ENCODE measurements at places on chromosomes 12 and 14. TPM values are rescaled to one million over a fixed set of nuclear protein-coding genes. Genes with fewer than 3 reads are reported as not detected.

Gene BBOF1
- total RNA-seq: 3.1 TPM

Gene SOS2
- 50.3 TPM for total RNA-seq

Gene FAM90A1
- 0.11 TPM for total RNA-seq

Gene SERPINA9
- total RNA-seq: not detected

Gene STXBP6
- total RNA-seq: 28.3 TPM

Gene KRT72
- not detected for total RNA-seq

Gene LRRC43
- total RNA-seq: 0.59 TPM

Gene RFX4
- total RNA-seq: 0.08 TPM

- no peak for DNase-seq
Measured at GRCh38 chr12:94091624-94092023, 56.8 kb upstream of the PLXNC1 start.

DNA sequence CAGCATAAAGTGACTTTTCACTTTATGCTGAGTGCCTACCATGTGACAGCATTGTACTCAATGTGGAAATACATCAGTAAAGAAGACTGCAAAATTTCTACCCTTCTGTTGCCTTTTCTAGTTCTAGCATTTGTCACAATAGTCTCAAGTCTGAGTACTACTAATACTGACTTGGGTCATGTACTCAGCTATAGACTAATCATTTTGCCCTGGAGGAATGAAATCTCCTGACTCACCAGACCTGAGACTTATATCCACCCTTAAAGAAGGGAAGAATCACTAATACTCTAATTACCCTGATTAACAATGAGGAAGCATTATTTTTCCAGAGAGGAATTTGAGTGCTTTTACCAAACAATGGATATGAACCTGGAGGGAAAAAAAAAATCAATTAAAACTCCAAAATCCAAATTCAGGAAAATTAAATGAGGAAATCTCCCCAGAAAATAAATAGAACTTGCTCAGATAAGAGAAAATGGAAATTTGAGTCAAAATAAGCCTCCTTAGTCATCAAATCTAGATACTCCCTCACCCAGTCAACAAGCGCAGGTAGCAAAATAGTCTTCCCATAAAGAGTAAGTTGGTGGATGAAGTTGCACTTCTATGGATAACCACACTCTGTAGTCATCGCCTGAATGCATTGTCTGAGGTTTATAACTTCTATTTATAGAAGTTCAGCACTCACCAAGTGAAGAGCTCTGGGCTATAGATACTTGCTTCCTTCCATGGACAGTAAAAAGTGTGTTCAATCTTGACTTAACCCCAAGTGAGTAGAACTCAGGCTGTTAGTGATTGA is 386.6 kb downstream of the SYT1 start:
- DNase-seq: no peak

DNA sequence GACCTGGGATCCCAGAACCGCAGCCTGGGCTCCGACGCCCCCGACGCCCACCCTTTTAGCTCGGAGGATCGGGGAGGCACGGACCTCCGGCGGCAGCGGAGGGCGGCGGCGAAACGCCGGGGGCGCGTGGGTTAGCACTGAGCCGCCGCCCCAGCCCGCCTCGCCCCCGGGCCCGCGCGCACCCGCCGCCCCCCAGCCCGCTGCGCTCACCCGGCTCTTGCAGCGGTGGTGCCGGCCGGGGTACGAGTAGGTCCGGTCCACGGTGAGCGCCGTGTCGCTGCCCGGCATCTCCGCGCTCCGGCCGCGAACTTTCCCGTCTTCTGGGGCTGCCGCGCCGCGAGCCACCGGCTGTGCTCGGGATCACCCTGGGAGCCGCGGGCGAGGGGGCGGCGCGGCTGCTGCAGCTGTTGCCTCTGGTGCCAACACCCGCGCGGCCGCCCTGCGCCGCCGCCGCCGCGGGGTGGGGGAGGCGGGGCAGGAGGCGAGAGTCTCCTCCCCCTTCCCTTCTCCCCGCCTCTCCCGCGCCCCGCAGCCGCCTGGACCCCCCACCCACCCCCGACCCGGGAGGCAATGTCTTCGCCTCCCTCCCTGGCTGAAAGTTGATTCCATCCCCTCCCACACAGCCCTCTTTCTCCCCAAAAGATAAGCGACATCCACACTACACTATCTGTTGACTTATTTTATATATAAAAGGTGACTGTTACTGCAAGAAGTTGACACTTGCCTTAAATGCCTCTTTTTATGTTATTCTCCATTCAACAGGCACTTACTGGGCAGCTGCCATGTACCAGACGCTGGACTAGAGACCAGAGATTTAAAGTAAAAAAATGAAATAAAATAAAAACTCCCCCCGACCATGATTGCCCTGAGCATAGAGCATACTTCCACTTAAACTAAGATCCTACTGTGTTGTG is at the start of gene TMCC3:
TMCC3 (minus strand) TSS at position 415 of the 914 bp plus-strand sequence; CDS start at position 288, 127 bp downstream.
- DNase-seq: peak; percentile 75

DNA sequence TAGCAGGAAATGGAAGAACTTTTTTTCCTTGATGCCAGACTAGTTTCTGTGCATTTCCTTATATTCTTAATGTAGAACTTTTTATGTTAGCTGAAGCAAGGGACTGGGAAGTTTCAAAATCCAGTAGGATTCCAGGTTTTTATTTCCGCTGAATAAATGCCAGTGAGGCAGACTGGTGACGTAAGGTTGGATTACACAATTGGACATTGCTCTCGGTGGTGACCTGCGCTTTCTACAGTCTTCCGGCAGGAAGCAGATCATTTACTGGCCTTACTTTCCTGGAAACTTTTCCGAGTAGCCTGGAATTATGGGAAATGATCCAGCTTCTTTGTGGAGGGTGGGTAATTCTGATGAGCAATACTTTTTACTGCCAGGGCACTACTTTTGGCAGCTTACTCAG is 3.6 kb downstream of the IFT43 start:
- DNase-seq: no peak

DNA sequence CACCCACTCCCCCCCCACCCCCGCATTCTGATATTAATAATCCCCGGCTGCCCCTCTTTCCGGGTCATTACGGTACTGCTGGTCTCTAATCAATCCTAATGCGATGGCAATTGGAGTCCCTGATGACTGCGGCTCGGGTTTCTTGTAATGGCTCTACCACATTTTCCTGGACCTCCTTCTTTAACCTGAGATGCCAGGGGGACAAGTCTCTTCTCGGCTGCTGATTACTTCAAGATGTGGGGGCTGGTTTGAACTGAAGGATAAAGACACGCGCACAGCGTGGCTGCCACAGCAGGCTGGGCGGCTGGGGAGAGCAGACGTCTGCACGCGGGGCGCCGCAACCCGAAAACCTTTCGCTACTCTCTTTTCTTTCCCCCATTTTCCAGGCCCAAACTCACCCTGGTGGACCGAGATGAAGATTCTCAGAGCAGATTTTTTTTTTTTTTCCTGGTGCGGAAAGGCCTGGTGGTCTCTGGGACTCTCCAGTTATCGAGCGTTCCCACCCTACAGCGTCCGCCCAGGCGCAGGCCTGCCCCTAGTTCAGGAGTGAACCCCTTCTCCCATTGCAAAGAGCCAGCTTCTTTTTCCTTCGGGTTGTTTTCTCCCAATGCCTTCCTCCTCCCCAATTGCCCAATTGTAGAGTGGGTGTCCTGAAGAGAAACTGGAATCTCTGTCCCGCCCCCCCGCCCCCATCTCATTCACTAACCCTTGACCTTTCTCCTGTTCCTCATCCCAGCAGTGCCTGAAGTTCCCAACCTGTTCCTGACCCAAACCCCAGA is 6.0 kb upstream of the SIX1 start:
- no peak for DNase-seq

- DNase-seq: peak; percentile 28
Measured at GRCh38 chr12:124928912-124929530, 14.6 kb upstream of the UBC start.

DNA sequence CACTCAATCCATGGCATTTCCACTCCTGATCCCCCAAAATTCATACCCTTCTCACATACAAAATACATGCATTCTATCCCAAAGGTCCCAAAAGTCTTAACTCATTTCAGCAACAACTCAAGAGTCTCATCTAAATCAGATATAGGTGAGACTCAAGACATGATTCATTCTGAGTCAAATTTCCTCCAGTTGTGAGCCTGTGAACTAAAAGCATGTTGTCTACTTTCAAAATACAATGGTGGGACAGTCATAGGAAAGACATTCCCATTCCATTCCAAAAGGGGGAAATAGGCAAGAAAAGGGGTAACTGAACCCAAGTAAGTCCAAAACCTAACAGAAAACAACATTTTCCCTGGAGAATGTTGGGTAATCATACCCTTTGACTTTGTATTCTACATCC is 103.3 kb downstream of the C12orf75 start:
- no peak for DNase-seq

- DNase-seq: no peak
Measured at GRCh38 chr12:54439521-54440255, 20.6 kb upstream of the ITGA5 start.

DNA sequence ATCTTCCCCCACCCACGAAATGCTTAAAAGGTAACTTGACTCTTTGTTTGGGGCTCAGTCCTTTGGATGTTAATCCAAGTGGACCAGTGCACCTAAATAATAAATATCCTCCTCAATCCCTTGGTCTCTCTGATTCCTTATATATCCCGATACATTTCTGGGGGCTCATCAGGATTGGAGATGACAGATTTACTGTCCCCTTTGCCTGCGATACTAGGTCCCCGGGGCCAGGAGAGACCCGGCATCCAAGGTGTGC is 26.3 kb downstream of the KLRK1 start:
- DNase-seq: no peak

DNA sequence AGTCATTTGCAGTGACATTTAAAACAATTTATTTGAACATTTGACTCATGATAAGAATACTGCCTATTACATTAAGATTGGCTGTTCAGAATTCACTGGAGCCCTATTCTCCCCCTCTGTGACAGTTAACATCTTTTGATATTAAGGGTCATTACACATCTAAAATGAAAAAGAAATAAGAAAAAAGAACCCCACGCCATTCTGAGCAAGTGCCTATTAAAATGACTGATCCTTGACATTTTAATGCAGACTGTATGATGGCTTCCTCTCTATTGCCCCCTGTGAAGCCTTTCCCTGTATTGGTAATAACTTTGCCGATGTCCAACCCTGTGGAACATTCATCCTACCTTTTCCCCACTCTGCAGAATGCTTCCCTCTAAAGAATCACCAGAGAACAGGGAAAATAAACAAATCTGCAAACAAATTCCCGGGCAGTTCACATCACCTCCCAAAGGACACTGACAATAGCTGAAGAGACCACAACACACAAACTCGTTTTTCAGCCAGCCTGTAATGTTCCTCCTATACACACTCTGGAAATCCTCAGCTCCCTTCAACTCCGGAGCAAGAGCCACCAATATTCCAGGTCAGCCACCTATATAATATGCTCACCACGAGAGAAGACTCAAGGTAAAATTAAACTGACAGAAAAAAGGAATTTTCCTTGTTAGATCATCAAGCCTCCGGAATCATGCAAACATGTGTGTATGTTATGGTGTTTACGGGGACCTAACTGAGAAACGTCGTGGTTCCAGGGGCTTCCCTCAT is 2.1 kb downstream of the NIN start:
- no peak for DNase-seq

DNA sequence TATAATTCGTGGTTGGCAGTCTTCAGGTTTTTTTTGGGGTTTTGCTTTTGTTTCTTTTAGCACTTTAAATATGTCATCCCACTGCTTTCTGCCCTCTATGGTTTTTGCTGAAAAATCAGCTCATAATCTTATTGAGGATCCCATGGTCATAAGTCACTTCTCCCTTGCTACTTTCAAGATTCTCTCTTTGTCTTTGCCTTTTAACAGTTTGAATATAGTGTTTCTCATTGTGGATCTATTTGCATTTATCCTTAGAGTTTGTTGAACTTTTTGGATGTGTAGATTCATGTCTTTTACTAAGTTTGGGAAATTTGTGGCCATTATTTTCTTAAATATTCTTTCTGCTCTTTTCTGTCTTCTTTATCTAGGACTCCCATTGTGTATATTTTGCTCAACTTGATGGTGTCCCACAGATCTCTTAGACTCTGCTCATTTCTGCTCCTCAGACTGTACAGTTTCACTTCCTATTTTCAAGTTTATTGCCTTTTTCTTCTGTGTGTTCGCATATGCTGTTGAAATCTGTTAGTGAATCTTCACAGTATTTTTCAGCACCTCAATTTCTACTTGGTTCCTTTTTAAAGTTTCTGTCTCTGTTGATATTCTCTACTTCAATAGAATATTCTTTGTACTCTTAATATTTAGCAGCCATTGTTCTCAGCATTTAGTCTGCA is 70.8 kb downstream of the WNK1 start:
- no peak for DNase-seq

DNA sequence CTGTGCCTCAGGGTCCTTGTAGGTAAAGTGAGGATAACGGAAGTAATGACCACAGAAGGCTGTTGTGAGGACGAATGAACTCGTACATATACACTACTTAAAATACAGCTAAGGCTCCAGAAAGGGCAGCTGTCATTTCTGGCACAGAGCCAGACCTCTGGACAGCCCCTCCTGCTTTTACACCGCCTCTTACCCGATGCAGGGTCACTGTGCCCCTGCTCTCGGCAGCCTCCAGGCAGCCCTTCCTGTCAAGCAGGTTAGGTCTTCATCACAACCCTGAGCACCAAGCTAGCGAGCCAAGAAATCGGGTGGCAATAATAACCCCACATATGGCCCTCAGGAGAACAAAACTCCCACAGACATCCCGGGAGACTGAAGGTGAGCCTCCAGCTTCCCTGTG is 8.5 kb downstream of the TMEM229B start:
- DNase-seq: no peak

GRCh38 chr14:77355811-77356210 is 21.1 kb downstream of the TMED8 start:
- no peak for DNase-seq

GRCh38 chr14:33408291-33408690 is 469.6 kb downstream of the NPAS3 start:
- DNase-seq: no peak

DNA sequence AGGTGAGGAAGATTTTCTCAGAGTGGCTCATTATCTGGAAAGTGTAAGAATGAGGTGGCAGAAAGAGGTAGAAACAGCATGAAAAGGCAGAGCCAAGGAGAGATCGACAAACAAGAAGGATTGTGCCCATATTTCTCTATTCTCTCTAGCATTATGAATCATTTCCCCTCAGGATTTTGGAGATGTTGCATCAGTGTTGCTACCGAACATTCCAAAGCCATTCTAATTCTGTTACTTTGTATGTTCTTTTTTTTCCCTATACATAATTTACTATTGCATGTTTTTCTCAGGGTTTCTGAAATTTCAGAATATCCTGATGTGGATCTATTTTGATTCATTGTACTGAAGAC is 61.4 kb downstream of the KICS2 start:
- no peak for DNase-seq

Data from left colon (tissue), 2 donors.